ENCODE measurements at places on chromosomes 11 and 22.
A peak's percentile ranks its signal among the peaks of the same experiment; 100 is the strongest.

GRCh38 chr11:112348480-112349029 lies 87.9 kb upstream of the PLET1 start:
- DNase-seq, result no peak

DNA sequence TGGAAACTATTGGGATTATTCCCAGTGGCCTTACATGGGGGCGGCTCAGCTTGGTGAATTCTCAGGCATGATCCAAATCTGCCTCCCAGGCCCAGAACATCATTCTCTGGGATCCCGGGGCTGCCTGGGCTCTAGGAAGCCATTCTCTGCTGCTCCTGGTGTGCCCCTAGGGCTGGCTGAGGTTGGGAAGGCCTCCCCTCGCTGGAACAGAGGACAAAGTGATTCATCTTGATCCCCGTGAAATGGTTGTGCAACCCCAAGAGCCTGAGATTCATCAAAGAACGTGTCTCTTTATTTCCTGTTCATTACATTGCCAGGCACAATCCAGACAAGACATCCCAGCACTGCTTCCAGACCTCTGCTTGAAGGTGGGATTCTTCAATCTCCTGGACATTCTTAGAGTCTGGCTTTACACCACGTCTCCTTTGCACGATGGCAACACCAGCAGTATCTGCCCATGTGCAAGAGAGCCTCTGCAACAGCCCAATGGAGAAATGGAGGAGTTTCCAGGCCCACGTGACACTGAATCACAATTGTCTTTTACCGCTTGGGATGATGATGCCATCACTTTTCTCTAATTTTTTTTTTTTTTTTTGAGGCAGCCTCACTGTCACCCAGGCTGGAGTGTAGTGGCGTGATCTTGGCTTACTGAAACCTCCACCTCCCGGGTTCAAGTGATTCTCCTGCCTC lies 52.3 kb downstream of the TST start:
- DNase-seq, result no peak

GRCh38 chr11:103436131-103436770 lies 327.0 kb downstream of the DYNC2H1 start:
- no peak for DNase-seq

GRCh38 chr11:12118949-12119348 lies 8.6 kb downstream of the MICAL2 start:
- DNase-seq, result no peak

- DNase-seq, result no peak
Measured at GRCh38 chr11:117476531-117477142, 149.0 kb downstream of the CEP164 start.

DNA sequence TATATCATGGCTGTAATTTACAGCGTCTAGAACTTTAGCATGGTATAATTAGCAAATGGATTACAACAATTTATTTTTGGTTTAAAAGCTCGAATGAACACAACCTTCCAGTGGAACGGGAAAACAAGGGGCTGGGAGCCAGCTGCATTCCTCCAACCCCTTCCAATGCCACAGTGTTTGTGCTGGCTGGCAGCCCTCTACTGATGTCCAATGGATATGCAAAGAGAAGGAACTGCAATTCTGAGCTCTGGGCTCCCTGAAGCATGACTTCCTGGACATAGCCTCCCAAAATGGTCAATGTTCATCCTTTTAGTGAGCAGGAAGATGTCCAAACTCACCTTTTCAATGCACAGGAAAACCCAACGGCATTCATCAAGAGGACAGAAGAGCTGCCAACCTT lies 288.3 kb downstream of the TENM4 start:
- no peak for DNase-seq

DNA sequence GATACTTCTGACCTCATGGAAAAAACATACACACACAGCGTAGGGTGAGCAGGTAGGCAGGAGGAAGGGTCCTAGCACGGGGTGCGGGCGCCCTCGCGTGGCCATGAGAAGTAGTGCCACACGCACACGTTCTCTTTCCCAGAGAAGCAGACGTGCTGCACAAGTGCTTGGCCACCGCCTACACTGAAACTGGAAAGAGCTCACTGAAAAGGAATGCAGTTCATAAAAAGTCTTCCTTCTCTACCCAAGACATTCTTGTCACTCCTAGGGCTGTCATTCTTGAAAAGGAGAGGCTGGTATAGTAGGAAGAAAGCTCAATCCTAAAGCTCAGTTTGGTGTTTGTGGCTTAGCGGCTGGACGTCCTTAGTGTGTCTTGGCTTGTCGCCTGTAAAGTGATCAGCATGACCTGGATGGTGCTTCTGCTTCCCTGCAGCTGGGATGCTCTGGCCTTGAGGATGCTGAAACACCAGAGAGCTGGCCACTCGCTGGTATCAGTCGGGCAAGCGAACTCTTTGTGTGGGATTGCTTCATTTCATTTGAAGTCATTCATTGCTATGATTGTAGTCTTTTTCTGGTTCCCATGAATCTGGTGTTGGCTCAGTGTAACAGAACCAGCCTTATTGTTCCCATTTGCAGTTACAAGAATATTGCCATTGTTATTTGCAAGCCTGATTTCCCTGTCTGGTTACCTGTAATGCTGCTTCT lies 303.8 kb downstream of the NTM start:
- DNase-seq, result peak; percentile 48

DNA sequence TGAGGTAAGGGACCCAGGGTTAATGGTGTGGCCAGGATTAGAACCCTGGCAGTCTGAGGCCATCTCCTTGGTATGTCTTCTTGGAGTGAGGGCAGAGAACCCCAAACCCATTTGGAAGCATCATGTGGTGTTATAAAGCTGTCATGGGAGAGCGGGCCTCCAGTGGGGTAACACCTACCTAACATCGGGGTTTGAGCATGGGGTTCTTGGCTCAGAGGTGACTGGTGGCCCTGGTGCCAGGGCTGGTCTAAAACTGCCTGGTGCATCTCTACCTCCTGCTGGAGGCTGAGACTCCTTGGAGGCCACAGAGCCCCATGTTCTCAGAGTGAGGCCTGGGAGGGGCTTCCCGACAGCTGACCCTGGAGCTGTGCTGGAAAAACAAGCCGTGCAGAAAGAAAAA lies 4.5 kb downstream of the PRDM11 start:
- no peak for DNase-seq

- no peak for DNase-seq
Measured at GRCh38 chr22:31575190-31575589, 78.9 kb downstream of the SFI1 start.

- no peak for DNase-seq
Measured at GRCh38 chr11:134574425-134574824, 162.4 kb upstream of the B3GAT1 start.

DNA sequence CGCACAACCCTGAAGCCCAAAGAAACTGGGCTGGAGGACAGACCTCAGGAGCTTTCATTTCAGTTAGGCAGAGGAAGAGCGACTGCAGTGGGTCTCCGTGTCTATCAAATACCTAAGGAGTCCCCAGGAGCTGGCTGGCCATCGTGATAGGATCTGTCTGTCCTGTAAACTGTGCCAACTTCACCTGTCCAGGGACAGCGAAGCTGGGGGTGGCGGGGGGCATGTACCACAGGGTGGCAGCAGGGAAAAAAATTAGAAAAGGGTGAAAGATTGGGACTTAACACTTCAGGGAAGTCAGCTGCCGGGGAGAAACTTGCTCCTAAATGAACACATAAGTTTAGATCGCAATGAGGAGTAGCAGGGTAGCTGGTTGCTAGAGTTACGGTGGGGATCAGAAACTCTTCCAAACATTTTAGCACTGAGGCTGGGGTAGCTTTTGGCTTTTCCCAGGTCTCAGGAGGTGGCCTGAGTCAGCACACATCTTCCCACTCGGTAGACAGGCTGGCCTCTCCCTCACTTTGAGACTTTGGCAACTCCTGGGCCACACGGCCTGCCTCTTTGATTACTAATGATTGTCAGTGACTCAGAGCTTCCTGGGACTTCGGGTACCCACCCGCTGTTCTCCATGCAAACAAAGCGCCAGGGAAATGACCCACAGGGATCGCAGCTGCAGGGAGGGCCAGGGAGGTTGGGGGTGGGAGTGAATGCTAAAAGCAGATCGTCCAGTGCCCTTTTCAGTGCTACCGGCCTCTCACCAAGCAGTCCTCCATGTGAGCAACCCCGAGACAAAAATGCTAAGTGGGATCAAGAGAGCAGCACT lies 2.9 kb upstream of the MTFP1 start:
- DNase-seq, result peak; percentile 86
